HFFc6 (cell line): ENCODE measurements at places on chromosomes 6 and 20. TPM values are rescaled to one million over a fixed set of nuclear protein-coding genes. Genes with fewer than 3 reads are reported as not detected.

The NT5DC1 gene
- 25.7 to 37.6 TPM (median 26.5 TPM) in 3 replicates for total RNA-seq

- no peak for DNase-seq
Observed at GRCh38 chr20:22348010-22348409, 236.4 kb downstream of the FOXA2 start.

DNA sequence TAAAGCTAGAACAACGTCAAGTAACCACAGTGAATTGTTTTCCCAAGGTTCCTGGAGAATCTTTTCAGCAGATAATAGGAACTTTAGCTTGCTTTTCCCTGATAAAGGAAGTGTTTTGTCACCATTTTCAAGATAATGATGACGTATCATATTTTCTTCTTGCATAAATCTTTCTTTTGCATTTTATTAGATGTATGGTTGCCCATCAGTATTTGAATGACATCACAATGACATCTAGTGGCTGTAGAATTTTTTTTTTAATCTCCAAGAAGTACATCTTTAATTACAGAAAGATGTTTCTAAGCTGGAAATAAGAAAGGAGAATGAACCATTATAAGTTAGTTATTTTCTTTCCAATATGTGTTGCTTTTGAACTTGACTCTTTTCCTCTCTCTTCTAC, 83.0 kb downstream of the CENPW start:
- no peak for DNase-seq

DNA sequence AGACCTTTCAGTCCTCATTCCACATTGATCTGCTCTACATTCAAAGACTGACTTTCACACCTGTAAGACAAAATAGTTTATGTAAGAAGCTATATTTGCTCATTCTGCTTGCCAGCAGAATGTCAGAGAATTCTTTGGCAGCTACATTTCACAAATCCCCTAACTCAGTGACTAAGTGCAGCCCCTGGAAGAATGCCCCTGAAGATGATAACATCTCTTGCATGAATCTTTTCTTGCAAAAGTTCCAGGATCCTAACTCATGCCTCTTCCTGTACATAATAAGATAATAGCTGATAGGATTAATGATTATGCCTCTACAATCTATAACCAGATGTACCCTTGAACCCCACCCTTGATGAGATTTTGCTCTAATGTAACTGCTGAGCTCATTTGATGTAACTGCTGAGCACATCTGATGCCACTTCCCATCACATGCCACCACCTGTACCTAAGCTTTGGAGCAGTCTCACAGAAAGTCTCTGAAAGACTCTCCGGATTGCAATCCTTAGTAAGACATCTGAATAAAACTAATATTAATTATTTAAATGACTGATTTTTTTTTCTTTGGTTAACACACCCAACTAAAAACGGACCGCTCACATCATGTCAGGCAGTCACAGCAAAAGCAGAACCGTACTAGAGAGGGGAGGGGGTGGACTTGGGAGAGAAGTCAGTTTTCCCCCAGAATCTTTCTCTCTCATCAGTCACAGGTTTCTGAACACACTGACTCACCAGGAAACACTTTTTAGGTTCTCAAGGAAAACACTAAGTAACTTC, 684 bp upstream of the DNAH8 start:
- DNase-seq, result no peak

The C20orf202 gene
- total RNA-seq, result not detected in 3 replicates

- DNase-seq, result no peak
Observed at GRCh38 chr6:106039897-106040592, 46.1 kb upstream of the PRDM1 start.

The CHMP4B gene
- total RNA-seq, result 89.1 to 89.6 TPM (median 89.6 TPM) in 3 replicates

GRCh38 chr6:168232989-168233874, 86.3 kb downstream of the DACT2 start:
- no peak for DNase-seq

- no peak for DNase-seq
Observed at GRCh38 chr20:16955462-16955861, 207.3 kb downstream of the OTOR start.

DNA sequence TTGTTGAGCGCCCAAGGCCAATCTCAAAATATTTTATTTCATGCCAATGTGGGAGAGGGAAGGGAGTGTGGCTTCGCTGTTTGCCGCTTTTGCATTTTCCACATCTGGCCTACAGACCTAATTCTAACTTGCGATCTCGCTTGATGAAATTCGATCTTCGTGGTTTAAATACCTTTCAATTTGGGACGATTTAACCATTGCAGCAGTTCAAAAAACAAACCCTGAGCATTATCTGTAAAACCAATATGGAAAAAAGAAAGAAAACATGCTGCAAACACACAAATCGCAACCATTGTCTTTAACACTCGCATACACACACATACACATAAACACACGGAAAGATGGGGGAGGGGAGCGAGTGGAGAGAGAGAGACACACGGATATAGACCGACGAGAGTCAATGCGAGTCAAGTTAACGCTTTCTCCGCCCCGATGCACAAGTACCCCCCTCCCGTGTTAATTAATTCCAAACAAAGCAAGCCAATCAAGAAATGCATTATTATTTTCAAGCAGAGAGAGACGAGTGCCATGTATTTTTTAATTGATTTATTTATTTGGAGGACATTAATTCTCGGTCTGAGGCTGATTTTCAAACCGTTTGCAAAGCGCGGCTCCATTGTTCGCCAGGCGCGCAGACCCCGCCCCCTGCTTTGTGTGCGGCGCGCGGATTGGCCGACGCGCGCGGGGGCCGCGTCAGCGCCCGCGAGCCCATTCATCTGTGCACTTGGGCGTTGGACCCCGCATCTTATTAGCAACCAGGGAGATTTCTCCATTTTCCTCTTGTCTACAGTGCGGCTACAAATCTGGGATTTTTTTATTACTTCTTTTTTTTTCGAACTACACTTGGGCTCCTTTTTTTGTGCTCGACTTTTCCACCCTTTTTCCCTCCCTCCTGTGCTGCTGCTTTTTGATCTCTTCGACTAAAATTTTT, at the start of gene MARCKS:
Gene MARCKS, plus strand, starts transcription at position 721 of the 931 bp plus-strand sequence. CDS start 401 bp downstream, outside the sequence.
- DNase-seq, result peak; percentile 78
